ENCODE measurements at places on chromosomes 3 and 15.

GRCh38 chr3:145639875-145640274, 521.1 kb downstream of the PLOD2 start:
- no peak for DNase-seq

DNA sequence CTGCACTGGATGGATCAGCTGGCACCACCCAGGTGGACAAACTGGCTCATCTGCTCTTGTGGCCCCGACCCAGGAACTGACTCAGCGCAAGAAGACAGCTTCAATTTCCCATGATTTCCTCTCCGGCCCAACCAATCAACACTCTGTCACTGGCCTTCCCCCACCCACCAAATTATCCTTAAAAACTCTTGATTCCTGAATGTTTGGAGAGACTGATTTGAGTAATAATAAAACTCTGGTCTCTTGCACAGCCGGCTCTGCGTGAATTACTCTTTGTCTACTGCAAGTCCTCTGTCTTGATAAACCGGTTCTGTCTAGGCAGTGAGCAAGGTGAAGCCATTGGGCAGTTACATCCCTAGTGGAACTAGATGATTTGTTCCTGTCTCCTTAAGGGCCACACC, 16.1 kb downstream of the BDH1 start:
- DNase-seq: no peak

DNA sequence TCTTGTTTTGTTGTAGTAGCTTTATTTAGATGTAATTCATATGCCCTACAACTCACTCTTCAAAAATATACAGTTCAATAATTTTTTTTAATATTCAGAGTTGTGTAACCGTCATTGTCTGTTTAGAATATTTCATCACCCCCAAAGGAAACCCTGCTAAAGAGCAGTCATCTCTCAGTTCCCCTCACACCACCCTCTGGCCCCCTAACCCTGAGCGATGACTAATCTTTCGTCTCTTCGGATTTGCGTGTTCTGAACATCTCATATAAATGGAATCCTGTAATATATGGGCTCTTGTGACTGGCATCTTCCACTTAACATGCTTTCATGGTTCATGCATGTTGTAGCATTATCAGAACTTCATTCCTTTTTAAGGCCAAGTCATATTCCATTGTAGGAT, 183.8 kb downstream of the ATG7 start:
- peak; percentile 57 for DNase-seq

- DNase-seq: no peak
Measured at GRCh38 chr15:99306694-99307338, 55.5 kb downstream of the LRRC28 start.

DNA sequence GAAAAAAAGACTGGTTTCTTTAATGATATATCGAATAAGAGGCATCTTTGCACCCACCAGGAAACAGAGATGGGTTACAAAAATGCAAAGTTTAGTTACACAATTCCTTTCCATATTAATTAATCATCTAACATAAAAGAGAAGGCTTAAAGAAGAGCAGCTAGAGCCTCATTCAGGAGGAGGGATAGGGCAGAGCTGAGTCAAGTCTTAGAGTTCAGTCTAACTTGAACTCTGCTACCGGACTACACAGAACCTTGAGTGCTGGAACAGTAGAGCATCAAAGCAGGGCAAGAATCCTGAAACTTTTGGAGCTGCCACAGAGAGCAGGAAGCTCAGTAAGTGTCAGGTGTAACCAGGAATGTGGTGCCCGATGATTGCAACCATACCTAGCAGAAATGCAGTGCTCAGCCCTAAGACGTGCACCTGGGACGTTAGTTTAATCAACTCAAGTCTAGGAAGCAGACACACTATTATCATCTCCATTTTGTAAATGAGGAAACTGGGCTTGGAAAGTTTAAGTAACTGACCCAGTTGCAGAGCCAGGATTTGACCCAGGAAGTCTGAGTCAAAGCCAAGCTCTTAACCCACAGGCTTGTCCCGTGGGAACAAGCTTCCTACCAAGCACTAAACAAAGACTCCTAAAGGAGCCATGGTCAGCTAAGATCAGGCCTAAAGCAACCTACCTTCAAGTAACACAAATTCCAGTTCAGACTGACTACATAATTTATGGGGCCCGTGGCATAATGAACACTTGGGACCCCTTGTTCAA, 187.4 kb downstream of the FOXP1 start:
- DNase-seq: no peak

- no peak for DNase-seq
Measured at GRCh38 chr3:107969994-107970819, 120.6 kb downstream of the CD47 start.

- DNase-seq: no peak
Measured at GRCh38 chr3:35645189-35645588, 5.9 kb downstream of the ARPP21 start.

DNA sequence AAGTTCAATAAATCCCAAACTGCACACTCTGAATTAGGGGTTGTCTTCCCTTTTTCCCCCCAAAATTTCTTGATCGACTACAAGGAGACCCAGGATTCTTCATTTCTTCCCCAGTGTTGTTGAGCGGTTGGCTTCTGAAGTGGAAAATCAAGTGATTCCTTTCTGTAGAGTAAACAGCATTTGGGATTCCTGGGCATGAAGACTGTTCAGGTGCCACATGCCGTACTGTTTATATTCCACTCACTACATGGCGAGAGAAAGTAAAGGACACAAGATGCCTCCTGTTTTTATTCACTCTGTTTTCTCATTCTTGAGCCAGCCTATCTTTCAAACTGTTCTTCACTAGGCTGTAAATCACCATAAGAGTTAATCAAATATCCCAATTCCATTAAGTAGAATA, 12.6 kb downstream of the FSTL1 start:
- DNase-seq: no peak

GRCh38 chr3:57173687-57174086, 8.5 kb upstream of the IL17RD start:
- no peak for DNase-seq

GRCh38 chr3:186917512-186918312, 12.6 kb upstream of the ST6GAL1 start:
- no peak for DNase-seq

DNA sequence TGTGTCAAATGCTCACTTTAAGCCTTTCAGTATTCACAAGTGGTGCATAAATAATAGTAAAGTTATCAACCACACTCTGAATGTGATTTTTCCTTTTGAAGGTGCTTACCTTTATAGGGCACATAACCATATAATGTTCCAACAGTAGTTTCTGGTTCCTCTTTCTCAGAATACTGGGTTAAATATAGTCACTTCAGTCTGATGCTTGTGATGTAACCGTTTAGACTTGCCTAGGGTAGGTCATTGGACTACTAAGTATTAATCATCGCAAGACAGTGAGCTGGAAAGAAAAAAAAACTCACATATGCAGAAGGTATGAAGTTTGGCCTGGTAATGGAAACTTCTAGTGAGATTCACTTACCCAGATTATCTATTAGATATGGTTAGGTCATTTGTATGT, 1.9 kb downstream of the KBTBD8 start:
- DNase-seq: peak; percentile 93

- DNase-seq: no peak
Measured at GRCh38 chr3:32822609-32823498, 5.1 kb downstream of the TRIM71 start.

GRCh38 chr3:56737006-56737405, 53.9 kb upstream of the TASOR start:
- DNase-seq: no peak

DNA sequence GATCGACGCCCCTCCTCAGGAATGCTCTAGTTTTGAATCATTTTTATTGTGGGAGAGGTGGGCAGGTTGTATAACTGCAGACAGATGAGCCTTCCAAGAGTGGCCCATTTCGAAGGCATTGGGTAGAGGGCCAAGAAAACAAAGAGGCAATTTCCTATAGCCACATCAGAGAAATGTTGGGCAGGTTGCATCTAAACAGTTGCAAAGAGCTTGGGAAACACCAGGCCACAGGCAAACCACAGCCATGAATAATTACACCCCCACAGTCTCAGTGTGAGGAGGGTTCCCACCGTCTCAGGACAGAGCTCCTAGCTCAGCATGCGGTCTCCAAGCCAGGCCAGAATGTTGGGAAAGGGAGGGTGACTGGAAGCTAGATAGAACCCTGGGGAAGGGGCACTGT, 257.3 kb downstream of the ABHD5 start:
- no peak for DNase-seq

GRCh38 chr3:129892486-129892856, 1.0 kb downstream of the TMCC1 start:
- DNase-seq: no peak

DNA sequence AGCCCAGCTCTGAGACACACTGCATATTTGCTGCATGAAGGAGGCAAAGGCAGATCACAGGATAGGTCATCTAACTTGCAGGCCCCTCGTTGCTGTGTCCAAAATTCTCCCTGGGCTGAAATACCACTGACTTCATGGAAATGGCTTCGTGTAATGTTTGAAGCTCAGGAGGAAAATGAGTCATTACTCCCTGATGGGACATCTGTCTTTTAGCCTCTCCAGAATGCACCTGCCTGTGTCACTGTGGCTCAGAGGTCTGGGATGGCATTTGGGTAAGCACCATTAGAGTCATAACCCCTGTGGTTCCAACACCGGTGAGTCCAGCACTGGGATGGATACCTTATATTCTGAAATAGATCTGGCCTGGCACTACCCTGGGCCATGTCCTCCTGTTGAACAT, 51.5 kb downstream of the IL12A start:
- no peak for DNase-seq

DNA sequence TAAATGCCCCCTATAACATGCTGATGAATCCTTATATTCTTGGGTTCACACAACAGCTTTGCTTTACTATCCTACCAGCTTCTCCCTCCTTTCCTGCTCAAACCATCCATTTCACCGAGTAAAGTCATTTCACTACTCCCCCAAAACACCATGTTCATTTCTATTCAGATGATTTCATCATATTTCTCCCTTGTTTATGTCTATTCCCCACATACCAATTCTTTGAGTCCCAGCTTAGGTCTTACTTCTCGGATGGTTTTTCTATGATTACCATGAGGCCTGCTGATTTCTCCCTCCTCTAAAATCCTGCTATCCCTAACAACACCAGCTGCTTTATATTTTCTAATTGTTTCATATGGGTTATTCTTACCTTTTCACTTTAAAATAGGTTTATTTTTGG, 231.4 kb downstream of the TIGIT start:
- DNase-seq: no peak

DNA sequence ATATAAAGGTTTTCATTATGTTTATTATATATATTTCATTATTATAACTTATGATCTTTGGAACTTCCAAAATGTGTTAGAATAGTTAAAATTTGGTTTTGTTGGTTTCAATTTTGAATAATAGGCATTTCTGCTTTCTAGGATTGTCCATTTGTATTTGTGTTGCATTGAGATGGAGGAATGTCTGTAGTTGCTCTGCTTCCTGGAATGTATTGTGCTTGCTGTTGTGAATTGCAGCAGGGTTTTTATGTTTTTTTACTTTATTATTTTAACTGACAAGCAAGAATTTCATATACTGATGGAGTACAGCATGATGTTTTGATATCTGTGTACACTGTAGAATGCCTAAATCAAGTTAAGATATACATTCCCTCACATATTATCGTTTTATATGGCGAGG, 247.4 kb downstream of the XXYLT1 start:
- DNase-seq: no peak

DNA sequence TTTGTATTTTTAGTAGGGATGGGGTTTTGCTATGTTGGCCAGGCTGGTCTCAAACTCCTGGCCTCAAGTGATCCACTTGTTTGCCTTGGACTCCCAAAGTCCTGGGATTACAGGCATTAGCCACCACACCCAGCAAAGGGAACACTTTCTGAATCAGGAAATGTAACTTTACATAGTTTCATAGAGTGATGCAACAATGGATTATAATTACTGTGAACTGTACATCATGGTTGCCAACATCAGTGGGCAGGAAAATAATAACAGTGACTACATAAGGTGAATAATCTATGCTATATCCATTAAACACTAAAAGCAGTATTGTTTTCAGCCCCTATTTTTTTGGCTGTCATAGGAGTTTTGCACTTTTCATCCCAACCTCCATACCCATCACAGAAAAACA, 5.0 kb upstream of the KPNA1 start:
- DNase-seq: no peak

GRCh38 chr3:133851266-133851906, 44.3 kb downstream of the RAB6B start:
- no peak for DNase-seq

DNA sequence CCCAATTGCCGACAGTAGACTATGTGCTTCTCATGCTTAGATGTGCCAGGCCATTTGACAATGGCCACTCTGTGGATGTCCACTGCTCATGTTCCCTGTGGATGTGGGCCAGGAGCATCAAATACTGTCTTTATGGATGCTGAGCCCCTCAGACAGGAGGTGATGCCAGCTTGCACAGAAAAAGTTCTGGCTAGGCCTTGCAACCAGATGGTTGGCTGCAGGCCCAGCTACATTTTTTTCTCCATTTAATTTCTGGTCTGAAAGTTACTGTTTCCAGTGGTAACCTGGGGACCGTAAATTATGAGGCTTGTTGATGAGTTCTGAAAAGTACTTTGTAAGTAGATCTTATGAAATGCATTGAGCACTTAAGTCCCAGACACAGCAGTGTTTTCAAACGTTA, 228.5 kb downstream of the CHL1 start:
- DNase-seq: no peak

DNA sequence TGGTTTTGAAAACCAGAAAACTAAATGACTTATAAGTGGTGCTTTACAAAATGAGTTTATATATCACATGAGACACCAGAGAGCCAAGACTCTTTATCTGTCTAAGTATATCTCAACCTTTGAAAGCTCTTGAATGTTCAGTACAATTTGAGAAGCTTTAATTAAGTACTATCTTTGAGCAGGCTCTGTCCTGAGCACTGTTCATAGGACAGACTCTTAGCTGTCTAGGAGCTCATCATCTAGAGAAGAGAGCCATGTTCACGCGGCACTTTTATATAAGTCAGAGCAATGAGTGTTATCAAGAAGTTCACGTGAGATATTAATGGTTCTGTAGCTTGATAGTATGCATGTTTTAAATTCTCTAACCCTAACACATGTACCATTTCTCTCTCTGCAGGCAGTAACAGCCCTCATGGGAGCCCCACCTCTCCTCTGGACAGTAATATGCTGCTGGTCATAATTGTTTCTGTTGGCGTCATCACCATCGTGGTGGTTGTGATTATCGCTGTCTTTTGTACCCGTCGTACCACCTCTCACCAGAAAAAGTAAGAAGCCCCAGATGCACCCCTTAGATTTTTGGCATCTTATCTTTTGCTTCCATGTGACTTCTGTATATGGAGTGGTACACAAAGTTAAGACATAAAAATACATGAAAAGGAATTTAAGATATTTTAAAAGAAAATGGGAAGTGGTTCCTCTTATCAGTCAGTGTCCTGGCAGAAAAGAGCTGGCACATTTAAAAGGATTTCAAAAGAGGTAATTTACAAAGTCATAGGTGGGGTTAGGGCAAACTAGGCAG, 86.0 kb downstream of the HCN4 start:
- no peak for DNase-seq

DNA sequence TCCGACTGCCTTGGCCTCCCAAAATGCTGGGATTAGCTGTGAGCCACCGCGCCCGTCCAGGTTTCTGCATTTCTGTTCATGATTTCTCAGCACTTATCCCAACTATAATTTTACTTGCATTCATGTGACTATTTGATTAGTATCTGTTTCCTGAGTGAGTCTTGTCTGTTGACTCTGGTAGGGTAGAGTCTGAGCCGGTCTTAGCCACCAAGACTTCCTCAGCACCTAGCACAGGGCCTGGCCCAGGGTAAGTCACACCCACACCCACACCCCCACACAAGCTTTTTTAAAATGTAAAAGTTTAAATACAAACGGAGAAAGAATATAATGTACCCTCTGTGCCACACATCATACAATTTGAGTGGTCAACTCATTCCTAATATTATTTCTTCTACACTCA, 3.1 kb upstream of the SPATA12 start:
- no peak for DNase-seq
